ENCODE measurements at places on chromosomes 2 and 18.

GRCh38 chr2:202164411-202164810 is 74.0 kb downstream of the SUMO1 start:
- DNase-seq, result no peak

DNA sequence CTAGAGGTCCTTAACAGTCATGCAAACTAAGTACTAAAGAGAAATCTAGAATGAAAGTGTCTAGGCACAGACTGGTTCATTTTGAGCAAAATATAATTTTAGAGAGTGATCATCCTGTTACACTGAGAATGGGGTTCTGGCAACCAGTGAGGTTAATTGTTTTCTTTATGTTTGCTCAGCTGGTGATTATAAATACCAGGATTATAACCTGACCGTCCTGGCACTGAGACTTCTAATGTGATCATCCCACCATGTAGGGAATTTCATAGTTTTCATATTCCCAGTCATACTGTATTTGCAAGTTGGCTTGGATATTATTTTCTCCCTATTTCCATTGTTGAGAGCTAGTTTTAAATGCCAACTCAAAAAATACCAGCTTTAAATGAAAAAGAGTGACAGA is 852.5 kb upstream of the LRATD1 start:
- DNase-seq, result no peak

DNA sequence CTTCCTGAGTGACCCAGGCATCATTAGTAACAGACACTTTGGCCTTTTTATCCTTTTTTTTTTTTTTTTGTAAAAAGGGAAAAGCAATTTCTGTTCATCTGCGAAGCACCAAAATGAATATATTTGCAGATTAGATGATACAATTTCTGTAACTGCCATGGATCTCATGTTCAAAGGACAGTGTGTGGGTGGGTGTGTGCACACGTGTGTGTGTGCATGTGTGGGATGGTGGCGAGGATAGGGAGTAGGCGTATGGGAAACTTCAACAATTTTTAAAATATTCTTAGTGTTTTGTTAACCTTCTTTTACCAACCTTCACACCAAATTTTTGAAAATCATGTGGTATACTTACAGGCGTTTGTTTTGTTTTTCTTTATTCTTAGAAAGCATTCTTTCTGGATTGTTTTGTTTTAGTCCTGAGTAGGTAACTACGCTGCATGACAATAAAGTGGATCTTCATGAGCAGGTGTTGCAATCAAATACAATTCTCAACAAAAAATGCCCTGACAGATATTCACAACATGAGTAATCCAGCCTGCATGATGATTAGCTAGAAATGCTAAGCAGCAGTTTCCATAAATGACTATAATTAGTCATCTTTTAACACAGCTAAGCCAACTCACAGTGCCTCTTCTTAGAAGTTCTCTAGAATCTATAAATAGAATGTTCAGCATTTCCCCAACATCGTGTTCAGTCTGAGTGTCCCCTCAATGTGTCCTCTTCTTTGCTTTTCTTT is 53.5 kb upstream of the RMDN2 start:
- no peak for DNase-seq

DNA sequence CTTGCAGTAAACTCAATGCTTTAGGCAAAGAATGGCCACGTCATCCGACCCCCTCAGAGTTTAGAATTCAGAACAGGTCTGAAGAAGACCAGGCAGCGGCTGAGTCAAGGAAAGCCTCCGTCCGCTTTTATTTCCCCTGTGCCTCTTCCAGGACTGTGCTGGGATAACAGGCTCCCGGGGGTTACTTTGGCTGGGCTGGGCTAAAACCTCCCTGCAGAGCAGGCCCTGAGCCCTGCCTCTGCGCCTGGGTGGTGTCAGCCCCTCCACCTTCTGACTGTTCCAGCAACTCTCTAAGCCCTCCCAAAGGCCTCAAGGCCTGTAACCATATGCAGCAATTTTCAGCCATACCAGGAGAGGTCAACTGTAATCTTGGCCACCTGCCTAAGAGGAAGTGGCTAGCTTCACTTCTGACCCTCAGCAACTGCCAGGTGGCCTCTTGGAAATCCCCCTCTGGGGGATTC is 166.5 kb downstream of the RPIA start:
- DNase-seq, result no peak

GRCh38 chr2:53104263-53104662 is 663.3 kb upstream of the CHAC2 start:
- DNase-seq, result no peak

- no peak for DNase-seq
These were observed 12.2 kb downstream of the CXCR2 start for GRCh38 chr2:218138047-218138446.

GRCh38 chr2:10820978-10821695 is 8.6 kb upstream of the PDIA6 start:
- DNase-seq, result no peak

GRCh38 chr2:231146665-231147064 is 21.8 kb upstream of the HTR2B start:
- no peak for DNase-seq

DNA sequence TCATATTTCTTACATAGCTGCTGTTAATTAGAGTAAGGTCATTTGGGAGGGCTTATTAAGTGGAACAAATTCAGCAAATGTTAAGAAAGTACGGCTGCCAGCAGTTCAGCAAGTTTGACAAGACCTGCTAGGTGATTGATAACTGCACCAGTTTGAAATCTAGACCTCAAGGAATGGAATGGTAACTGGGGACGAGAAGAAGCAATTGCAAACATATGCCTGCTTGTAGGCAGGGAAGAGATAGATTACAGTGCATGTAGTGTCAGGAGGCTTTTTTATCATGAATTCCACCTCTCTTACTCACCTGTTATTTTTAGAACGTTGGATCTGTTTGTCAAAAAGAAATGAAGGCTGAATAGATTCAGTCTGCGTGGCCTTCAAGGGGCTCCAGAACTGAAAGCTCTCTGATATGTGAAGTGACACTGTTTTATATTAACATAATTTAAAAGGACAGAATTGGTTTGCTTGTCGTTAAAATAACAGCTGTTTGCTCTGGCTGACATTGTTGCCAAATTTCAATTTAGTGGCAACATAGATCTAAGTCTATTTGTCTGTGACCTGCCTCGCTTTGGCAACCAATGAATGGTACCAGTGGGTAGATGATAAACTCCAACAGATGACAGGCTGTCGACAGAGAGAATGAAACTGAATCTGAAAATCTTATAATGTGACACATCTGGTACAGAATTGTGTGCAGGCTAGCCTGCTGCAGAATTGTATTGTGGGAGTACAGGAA is 199.3 kb downstream of the ZNF407 start:
- no peak for DNase-seq

- no peak for DNase-seq
These were observed 32.2 kb upstream of the IGFBP5 start for GRCh38 chr2:216727346-216728122.

Measured in NCI-H1436 (cell line).